ENCODE measurements at places on chromosomes 7 and 10. TPM values are rescaled to one million over a fixed set of nuclear protein-coding genes. Genes with fewer than 3 reads are reported as not detected.

Gene EVX1
- 0.06 TPM for polyA plus RNA-seq

Gene PON1
- polyA plus RNA-seq, result 0.52 TPM

GRCh38 chr7:117863618-117864017, 9.6 kb downstream of the CTTNBP2 start:
- no peak for DNase-seq

GRCh38 chr7:41029072-41029499, 673.8 kb downstream of the INHBA start:
- no peak for DNase-seq

- DNase-seq, result peak; percentile 53
Observed at GRCh38 chr7:139645572-139646523, 122.4 kb downstream of the CLEC2L start.

Gene ELFN1
- polyA plus RNA-seq, result 20.6 TPM

Data from left renal cortex interstitium (tissue), 4 donors.